ENCODE measurements at places on chromosomes 6 and 20.

DNA sequence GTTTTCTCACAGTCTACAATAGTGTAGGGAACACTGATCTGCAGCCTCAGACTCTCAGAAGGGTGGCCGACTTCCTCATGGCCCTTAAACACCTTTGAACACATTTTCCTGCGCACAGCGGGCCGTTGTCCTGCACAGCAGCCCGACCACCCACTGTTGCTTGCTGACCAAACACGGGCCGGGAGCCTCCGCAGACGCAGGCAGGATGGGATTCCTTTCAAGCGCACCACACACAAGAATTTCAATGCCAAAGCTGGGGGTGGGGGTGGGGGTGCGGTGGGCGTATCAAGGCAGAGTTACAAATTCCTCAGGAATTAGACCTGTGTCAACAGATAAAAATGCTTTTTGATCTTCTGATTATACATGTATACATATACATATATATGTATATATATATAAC is 74.5 kb downstream of the HUS1B start:
- no peak for DNase-seq

DNA sequence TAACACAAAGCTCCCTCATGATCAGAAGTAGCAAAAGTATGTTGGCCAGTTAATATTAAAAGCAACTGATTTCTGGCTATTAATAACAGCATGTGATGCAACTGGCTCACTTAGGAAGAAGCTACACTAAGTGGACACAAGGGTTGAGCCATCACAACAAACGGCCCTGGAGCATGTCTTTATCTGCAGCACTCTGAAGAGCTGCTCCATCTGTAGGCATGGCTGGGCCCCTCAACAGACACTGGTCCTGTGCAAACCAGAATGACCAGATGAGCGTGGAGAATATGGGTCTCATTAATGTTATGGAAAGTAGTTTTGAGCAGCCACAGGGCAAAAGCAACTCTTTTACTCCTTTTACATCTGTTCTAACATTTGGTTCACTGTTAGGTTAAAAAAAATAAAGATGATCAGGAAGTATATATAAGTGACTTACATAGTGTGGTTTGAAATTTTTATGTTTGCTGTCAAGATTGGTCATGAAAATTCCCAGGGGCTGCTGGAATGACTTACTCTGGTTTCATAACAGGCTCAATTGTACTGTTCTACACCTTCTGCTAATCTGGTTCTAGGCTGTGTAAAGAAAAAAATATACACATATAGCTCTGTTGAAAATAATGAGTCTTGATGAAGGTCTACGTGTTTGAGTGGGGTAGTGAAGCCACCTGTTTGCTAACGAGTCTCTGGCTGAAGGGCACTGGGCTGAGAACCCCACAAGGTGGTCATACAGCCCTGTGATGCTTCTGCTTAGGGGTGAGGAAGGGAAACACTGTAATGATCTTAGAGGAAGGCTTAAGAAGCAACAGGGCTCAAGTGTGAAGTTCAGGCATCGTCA is 58.1 kb downstream of the INSM1 start:
- DNase-seq: no peak

DNA sequence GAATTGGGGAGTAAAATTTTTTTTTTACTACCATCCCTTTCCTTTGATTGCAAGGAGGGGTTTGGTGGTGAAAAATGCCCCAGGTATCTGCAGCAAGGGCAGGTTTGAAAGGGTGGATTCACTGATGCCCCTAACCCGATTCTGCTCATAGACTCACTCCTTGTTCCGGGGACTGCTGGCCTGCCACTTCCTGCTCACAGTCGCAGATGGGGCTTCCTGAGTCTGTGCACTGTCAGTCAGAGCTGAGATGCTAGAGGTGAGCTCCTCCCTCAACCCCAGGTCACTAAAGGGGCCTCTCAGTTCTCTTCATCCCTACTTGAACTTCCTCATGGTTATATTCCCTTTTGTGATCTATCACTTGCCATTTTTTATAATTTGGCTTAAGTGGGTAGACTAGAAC is 357.9 kb downstream of the FARS2 start:
- DNase-seq: no peak

DNA sequence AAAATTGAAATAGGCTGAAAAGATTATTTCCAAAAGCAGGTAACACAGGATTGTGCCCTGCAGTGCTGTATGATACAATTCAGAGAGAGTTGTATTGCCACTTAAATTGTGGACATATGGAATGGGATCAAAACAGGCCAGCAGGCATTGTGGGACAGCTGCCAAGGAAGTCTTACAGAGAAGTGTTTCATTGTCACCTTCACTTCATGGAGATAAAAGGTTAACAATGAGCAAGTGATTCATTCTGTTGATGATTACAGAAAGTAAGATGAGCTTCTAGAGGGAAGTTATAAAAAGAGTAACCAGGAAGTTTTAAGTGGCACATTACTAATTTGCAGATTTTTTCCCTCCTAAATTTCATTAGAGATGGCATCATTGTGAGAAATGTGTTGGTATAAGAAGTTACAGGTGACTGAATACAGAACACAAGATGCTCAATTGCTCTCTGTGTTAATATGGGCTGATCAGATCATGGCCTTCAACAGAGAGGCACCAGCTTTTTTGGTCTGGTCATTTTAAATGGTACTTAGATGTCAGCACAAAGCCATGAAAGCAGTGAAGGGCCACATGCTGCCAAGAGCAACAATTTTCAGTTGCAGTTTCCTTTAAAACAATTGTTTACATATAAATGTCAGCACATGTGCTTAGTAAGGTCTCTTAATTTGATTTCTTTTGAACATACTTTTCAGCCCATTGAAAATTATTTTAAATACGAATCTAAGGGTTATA is 402.5 kb upstream of the FKBP1C start:
- no peak for DNase-seq

DNA sequence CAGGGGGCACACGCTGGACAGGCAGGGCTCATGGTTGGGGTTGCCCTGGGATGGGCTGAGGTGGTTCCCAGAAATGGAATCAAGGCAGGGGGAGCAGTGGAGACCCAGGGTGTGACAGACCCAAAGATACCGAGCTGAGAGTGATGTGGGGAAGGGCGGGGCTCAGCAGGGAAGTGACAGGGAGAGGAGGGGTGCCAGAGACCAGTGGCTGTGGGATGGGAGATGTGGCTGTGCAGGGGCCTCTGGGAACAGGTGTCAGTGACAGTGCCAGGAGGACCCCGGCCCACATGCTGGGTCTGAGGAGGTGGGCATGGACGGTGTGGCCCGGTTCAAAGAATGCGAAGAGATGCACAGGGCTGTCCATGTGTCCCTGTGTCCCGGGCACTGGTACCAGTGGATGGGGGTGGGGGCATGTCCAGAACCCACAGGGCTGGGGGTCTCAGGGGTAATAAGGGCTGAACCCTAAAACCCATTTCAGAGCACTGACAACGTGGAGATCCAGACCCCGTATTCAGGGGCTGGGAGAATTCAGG is 1.0 kb downstream of the CABLES2 start:
- no peak for DNase-seq

DNA sequence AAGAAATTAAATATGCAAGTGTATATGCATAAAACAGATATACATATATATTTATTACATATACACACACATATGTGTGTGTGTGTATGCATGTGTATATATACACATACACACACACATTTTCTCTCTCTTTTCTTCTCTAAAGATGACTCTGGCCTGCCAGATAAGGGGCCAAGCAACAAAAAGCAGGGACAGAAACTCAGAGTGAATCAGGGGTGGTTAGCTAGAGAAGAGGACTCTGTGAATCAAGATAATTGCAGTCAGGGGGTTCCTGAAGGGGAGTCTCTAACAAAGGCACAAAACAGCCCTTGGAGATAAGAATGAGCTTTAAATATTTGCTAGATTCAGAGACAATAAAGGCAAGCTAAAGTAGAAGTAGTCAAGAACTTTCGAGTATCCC is 650.5 kb downstream of the UTRN start:
- DNase-seq: no peak

- DNase-seq: no peak
Observed at GRCh38 chr20:5008759-5009158, 7.4 kb upstream of the SLC23A2 start.

DNA sequence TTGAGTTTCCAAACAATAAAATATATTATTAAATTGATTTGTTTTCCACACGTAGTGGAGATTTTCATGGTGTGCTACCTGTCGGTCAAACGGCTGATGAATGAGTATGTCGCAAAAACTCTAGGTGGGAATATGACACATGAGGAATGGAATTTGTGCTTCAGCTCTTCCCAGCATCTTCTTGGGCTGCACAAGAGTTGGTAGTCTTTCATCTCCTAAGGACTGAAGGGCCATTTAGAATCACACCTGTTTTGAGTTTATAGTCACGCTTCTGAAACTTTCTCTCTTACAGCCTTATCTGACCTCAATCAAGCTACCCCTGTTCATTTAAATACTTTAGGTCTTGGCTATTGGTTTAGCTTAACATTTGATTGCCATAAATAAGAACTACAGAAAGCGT is 157.7 kb upstream of the AKAP12 start:
- DNase-seq: no peak

DNA sequence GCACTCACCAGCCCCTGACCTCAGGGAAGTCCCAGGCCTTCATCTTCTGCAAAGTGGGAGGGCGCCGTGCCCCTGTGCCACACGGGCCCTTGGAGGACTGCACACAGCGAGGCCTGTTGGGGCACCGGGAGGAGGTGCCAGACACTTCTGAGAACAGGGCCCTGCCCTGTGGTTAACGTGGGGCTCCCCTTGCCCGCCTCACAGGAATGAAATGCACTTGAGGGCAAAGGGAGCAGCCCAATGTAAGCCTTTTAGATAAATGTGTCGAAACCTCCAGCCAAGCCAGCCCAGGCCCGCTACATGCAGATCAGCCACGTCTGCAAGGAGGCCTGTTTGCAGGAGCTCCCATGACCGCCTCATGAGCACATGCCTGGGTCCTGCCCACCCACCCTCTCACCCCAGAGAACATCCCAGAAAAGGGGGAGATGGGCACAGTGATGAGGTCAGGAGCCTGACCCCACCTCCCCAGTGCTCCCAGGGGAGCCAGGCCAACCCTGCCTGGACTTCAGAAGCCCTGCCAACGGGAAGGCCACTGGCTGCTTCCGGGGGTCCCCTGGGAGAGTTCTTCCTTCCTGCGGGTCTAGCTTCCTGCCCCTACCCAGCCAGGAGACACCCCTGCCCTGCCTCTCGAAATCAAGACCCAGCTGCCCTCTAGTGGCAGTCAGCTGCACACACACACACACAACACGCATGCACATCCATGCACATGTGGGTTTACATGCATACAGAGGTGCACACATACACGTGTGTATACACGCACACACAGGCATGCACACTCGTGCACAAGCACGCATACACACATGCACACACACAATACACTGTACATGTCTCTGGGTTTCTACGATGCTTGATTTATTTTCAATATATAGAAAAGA is 178.7 kb downstream of the TAF4 start:
- DNase-seq: no peak

DNA sequence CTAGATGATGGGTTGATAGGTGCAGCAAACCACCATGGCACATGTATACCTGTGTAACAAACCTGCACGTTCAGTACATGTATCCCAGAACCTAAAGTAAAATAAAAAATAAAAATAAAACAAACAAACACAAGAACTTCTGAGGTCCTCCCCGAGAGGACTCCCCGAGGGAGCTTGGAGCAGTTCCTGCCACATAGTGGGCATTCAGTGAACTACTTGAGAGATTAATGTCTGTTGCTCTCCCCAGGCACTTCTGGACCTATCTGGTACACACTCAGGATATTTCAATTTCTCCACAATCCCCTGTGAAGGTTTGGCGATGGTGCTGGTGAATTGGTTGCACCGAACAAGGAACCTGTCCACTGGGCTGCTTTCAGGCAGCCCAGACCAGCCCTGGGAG is 311.2 kb downstream of the ESR1 start:
- no peak for DNase-seq

DNA sequence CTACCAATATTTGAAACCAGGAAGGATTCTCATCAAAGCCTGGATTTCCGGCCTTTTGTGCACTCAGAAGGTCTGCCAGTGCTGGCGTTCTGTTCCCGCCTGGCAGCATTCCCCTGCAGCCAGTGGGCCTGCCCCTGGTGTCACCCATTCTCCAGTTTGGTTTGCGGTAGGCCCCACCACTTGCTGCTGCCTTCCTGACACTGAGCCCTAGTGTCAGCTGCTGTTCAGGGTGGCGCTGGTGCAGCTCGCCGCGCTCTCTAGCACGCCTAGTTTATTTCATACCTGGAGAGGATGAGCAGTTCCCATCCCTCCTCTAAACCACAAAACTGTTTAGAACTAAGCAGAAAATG is 9.5 kb downstream of the NPEPL1 start:
- no peak for DNase-seq

- no peak for DNase-seq
Observed at GRCh38 chr20:9409352-9409751, 105.0 kb upstream of the LAMP5 start.

GRCh38 chr20:11459090-11459890 is 458.4 kb upstream of the BTBD3 start:
- no peak for DNase-seq

DNA sequence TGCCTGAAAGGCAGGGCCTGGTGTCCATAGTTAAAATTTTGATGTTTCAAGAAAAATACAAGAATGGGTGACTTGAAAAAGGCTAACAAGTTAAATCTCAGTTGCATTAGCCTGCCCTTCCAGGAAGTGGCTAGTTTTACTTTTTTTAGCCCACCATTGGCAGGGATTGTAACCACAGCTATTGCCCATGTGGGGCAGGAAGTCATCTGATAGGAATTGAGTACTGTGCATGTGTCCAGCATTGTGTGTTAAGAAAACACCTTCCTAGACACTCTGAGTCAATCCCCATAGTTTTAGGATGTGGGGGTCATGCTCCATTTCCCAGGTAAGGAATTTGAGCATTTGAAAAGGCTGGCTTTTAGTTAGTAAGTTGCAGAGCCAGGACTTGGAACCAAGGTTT is 26.9 kb downstream of the LYRM2 start:
- no peak for DNase-seq

GRCh38 chr6:5096482-5096881 is 11.3 kb downstream of the PPP1R3G start:
- no peak for DNase-seq

DNA sequence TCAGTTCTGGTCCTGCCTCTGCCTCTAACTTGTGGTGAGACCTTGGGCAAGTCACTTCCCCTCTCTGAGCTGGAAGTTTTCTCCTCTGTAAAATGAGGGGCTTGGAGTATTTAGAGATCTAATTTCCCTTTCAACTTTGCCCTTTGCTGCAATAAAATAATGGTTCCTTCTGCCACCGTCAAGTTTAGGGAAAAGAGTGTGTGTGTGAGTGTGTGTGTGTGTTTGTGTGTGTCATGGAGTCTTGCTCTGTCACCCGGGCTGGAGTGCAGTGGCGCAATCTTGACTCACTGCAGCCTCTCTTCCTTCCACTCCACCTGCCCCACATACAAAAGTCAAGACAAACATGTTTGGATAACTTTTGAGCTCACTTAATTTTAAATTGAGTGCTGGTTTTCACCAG is 39.2 kb upstream of the PIM1 start:
- no peak for DNase-seq

GRCh38 chr20:40702504-40702903 is 13.5 kb upstream of the MAFB start:
- DNase-seq: no peak

GRCh38 chr6:41375598-41376151 is 40.3 kb downstream of the NCR2 start:
- no peak for DNase-seq

GRCh38 chr20:10357974-10358373 is 76.0 kb downstream of the MKKS start:
- DNase-seq: no peak

GRCh38 chr6:31794866-31795615 is 511 bp downstream of the VARS1 start:
- DNase-seq: no peak
